ENCODE measurements at places on chromosomes 6 and 20. TPM values are rescaled to one million over a fixed set of nuclear protein-coding genes. Genes with fewer than 3 reads are reported as not detected.

DNA sequence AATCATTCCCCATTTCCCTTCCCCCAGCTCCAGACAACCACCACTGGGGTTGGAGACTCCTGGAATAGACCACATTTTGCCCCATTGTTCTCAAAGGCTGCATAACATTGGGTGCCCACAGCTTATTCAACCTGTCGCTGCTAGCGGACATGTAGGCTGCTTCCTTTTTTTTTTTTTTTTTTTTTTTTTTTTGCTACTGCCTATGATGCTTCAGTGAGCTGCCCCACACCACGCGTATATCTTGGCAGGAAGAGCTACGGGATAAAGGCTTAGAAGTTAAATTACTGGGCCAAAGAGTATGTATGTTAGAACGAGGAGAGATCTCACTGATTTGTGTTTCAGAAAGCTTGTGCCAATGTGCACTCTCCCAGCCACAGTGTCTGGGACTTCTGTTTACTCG lies 7.0 kb downstream of the LBP start:
- DNase-seq = no peak

DNA sequence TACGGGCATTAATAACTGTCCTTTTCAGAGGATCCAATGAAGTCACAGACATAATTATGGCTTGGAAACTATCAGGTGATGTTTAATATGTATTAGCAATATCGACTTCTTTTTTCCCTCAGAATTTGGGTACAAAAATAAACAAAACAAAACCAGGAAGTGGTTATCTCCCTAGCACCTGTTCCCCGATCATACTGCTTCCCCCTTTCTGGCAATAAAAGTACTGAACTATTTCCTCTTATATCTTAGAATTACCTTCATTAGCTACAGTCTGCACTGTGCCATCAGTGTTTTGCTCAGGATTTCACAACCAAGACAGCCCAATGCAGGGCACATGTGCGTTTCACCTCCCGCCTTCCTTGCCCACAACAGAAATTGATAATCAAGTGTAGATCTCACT lies 216.9 kb upstream of the BTBD3 start:
- DNase-seq = no peak

GRCh38 chr20:60138256-60139220 lies 180.3 kb downstream of the CDH26 start:
- DNase-seq = no peak

- DNase-seq = no peak
These were observed at the start of gene ITPR3 for GRCh38 chr6:33620856-33621710. Gene ITPR3, plus strand, starts transcription at chr6:33621322. Its CDS starts 281 bp downstream, at chr6:33621603.

DNA sequence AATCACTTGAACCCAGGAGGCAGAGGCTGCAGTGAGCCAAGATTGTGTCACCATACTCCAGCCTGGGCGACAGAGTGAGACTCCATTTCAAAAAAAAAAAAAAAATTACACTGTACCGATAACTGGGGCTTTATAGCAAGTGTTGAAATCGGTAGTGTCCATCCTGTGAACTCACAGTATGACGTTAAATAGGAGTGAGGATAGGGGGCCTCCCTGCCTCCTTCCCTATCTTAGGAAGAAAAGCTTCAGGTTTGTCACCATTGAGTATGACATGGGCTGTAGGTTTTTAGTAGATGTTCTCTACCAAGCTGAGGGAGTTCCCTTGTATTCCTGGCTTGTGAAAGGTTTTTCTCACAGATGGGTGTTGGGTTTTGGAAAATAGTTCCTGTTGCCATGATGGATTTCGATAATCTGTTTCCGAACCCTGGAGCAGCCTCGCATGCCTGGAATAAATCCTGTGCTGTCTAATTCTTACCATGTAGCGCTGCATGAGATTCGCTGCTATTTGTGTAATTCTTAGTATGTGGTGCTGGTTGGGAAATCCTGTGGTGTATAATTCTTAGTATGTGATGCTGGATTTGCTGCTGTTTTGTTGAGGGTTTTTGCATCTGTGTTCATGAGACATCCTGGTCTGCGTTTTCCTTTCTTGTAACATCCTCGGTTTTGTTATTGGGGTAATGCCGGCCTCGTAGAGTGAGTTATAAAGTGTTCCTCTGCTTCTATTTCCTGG lies 23.6 kb downstream of the NTSR1 start:
- DNase-seq = no peak

DNA sequence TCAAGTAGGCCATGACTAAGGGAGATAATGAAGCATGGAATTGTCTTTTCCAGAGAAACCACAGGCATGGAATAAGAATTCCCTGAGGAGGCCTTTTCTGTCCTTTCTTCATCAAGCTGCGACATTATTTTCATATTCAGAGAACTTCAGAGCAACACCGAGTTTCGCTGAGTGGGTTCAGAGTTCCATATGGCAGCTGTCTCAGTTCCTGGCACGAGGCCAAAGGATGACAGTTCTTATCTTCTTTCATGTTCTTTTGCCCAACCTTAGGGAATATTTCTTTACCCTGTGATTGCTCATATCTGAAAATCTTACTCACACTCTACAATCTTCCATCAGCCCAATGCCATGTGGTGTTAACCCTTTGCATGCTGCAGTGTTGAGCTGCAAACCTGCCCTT lies 135.3 kb upstream of the BMP2 start:
- no peak for DNase-seq

DNA sequence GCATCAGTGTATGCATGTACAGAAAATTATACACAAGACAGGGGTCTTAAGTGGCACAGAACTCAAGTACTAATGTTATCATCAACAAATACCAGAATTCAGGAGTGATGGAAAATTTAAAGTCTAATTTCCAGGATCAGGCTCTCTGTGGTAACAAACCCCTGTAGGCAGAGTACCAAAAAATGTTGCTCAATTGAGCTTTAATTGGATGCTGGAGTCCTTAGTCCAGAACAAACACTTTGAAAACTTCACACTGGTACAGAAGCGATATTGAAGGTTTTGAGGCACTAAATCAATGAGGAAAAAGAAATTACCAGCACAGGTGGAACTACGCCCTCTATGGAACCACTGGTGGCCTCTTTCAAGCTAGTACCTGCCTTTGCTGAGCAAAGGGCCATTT lies 113.1 kb downstream of the FOXC1 start:
- DNase-seq = no peak

DNA sequence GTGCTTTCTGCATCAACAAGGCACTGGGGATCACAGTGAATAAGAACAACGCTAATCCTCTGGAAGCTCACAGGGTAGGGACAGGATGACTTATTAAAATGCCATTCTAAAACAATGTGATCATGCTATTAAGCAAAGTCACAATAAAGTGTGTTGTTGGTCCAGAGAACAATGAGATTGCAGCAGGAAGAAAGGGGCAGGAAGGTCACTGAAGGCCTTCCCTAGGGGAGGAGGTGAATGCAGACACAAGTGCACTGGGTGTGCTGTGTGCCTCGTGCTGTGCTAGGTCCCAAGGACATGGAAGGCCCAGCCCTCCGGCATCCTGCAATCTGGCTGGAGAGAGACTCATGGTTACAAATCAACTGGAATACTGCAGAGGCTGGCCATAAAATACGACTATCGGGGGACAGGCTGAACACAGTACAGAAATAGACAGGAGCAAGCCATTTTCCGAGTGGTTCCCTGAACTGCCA lies 55.7 kb downstream of the LYRM4 start:
- DNase-seq = no peak

DNA sequence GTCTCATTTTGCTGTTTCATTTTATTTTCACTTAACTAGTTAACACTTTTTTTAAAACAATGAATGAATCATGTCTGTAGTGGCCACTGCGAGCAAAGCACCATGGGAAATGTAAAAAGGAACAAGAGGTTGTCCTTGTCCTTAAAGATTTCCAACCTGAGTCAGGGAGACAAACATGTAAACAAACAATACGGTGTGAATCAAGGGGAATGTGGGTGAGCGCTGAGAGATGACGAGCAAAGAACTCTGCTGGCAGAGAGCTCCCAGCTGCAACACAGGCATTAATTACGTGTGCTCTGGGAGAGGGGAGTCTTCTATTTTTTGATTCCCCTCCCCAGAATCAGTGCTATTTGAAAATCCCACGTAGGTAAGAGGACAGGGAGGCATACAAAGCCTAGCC lies 84.3 kb downstream of the ATXN1 start:
- DNase-seq = no peak

GRCh38 chr6:71879016-71879415 lies 7.3 kb upstream of the RIMS1 start:
- DNase-seq = no peak

- DNase-seq = no peak
These were observed 232.1 kb downstream of the SYNE1 start for GRCh38 chr6:152404936-152405595.

GRCh38 chr20:2236256-2236655 lies 59.5 kb upstream of the TGM3 start:
- no peak for DNase-seq

- no peak for DNase-seq
These were observed 61.2 kb upstream of the CDYL start for GRCh38 chr6:4714961-4715501.

- no peak for DNase-seq
These were observed 130.5 kb downstream of the MYB start for GRCh38 chr6:135311446-135312200.

DNA sequence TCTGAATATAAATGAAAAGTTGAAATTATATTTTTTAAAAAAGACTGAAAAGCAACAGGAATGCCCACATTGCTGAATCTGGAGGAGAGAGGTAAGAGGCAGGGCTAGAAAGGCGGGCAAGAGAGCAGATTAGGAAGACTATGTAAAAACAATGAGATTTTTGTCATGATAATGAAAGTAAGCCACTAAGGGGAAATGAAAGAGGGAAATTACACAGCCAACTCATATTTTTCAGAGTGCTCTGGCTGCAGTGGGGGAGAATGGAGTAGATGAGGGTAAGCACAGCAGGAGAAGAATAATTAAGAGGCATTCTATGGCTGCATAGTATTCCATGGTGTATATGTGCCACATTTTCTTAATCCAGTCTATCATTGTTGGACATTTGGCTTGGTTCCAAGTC lies 281.9 kb downstream of the PKHD1 start:
- no peak for DNase-seq

DNA sequence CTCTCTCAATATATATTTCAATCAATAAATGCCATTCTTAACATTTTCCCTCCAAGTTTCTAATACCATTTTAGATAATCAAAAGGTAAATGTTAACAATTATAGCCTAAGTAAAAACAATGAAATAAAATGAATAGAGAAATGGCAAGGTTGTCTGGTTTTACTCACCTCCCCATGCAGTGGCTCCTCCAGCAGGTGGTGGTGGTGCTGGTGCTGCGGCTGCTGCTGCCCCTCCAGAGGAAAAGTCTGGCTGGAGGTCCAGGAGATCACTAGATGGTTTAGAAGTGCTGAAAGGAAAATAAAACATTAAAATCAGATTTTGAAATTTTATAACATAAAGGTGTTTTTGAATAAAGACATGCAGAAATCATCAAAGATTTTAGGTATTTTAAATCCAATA lies 93.2 kb downstream of the PRSS35 start:
- DNase-seq = no peak

GRCh38 chr6:114055349-114055748 lies 84.4 kb upstream of the HDAC2 start:
- no peak for DNase-seq

- no peak for DNase-seq
These were observed 96.7 kb upstream of the FAM184A start for GRCh38 chr6:119174879-119175817.

Gene STMND1
- 0.57 TPM for polyA plus RNA-seq

Gene IL17F
- not detected for polyA plus RNA-seq

Gene BTNL2
- 0.95 TPM for polyA plus RNA-seq

Gene JPH2
- polyA plus RNA-seq = 1.1 TPM

Gene CNPY3
- 61.5 TPM for polyA plus RNA-seq

Gene TSPO2
- polyA plus RNA-seq = 0.39 TPM

Gene FOXA2
- not detected for polyA plus RNA-seq

Gene TNFRSF6B
- polyA plus RNA-seq = 0.67 TPM

Gene ESF1
- 29.9 TPM for polyA plus RNA-seq

Gene CGAS
- 3.0 TPM for polyA plus RNA-seq

Gene SKIC2
- 51.5 TPM for polyA plus RNA-seq

Gene PLA2G7
- 3.5 TPM for polyA plus RNA-seq

Measured in left renal pelvis (tissue), 4 donors.